Fibroblast of lung (primary cell): ENCODE measurements at places on chromosomes 2 and 18.

- no peak overlapping the region for H3K27ac ChIP-seq
- H3K36me3 ChIP-seq: no peaks in the 10 kb centered on the region
- DNase-seq: peak; percentile 48
- no peaks in the 10 kb centered on the region for H3K4me1 ChIP-seq
These were observed 31.3 kb upstream of the SSB start for GRCh38 chr2:169767243-169767888.

- no peaks in the 10 kb centered on the region for H3K36me3 ChIP-seq
- no peak for DNase-seq
- H3K27me3 ChIP-seq: no peaks in the 10 kb centered on the region
- H3K4me1 ChIP-seq: no peaks in the 10 kb centered on the region
- H3K4me3 ChIP-seq: no peak overlapping the region
These were observed 79.8 kb downstream of the PTGR3 start for GRCh38 chr18:75128911-75129716.

DNA sequence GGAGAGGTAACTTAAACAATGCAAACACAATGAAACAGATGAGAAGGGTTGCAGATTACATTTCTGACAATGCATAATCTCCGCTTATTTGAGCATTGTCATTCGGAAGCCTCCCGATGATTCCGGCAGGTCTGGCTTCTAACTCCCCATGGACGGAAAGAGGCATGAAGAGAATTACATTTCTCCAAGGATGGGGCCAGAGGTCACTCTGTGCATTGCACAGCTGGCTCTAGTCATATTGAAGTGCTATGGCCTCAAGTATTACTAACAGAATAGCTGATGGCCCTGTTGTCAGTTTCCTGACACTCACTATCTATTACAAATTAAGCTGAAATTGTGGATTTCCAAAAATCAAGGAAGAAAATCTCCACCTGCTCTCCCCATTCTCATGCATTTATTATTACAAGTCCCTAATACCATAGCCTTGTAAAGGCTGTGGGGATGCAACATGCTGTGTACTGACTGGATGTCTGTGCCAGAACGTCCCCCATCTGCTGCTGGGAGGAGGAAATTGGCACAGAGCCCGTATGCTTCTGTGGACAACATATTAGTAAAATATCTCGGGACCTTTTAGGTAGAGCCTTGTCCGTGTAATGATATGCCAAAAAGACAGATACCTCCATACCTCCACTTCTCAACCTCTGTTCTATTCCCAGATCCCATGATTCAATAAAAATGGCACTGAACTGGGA is 168.1 kb downstream of the SETBP1 start:
- no peak for DNase-seq
- no peaks in the 10 kb centered on the region for H3K36me3 ChIP-seq
- H3K27me3 ChIP-seq: no peaks in the 10 kb centered on the region
- H3K4me3 ChIP-seq: no peak overlapping the region

- no peak overlapping the region for H3K27ac ChIP-seq
- H3K4me3 ChIP-seq: peak overlapping the region; percentile 14
These were observed 19.2 kb downstream of the POU3F3 start for GRCh38 chr2:104872866-104873688.

- no peaks in the 10 kb centered on the region for H3K36me3 ChIP-seq
- no peak for DNase-seq
- H3K27ac ChIP-seq: no peak overlapping the region
- peaks cover 7% of the 10 kb centered on the region for H3K27me3 ChIP-seq
- no peaks in the 10 kb centered on the region for H3K4me1 ChIP-seq
These were observed 24.3 kb upstream of the TFCP2L1 start for GRCh38 chr2:121309323-121309722.
